ENCODE measurements at places on chromosomes 1 and 21. TPM values are rescaled to one million over a fixed set of nuclear protein-coding genes. Genes with fewer than 3 reads are reported as not detected.

GRCh38 chr1:212438831-212439237 is 6.1 kb downstream of the NENF start:
- peaks cover 22% of the 10 kb centered on the region for H3K4me1 ChIP-seq
- no peaks in the 10 kb centered on the region for H3K27me3 ChIP-seq
- no peak for DNase-seq
- H3K4me3 ChIP-seq: no peak overlapping the region
- H3K27ac ChIP-seq: peak overlapping the region; percentile 58

GRCh38 chr1:203624341-203624712 is 2.3 kb upstream of the ATP2B4 start:
- no peaks in the 10 kb centered on the region for H3K36me3 ChIP-seq
- peaks cover 6% of the 10 kb centered on the region for H3K27me3 ChIP-seq
- DNase-seq: no peak
- no peak overlapping the region for H3K27ac ChIP-seq
- peaks cover 40% of the 10 kb centered on the region for H3K4me1 ChIP-seq

- H3K27me3 ChIP-seq: no peaks in the 10 kb centered on the region
- no peak for DNase-seq
- H3K4me1 ChIP-seq: peaks cover 61% of the 10 kb centered on the region
- peak overlapping the region; percentile 93 for H3K27ac ChIP-seq
Measured at GRCh38 chr1:87334351-87335174, 5.9 kb downstream of the LMO4 start.

GRCh38 chr1:116804736-116805135 is 50.5 kb downstream of the CD2 start:
- no peaks in the 10 kb centered on the region for H3K27me3 ChIP-seq
- H3K4me1 ChIP-seq: no peaks in the 10 kb centered on the region
- no peak for DNase-seq
- H3K36me3 ChIP-seq: no peaks in the 10 kb centered on the region
- H3K27ac ChIP-seq: no peak overlapping the region

The TRIM67 gene
- polyA plus RNA-seq: not detected
